ENCODE measurements at places on chromosomes 7 and 10.

- DNase-seq: no peak
Measured at GRCh38 chr7:5217851-5218331, 27.9 kb downstream of the WIPI2 start.

- no peak for DNase-seq
Measured at GRCh38 chr10:132971448-132972148, 29.2 kb upstream of the CFAP46 start.

- no peak for DNase-seq
Measured at GRCh38 chr7:148481971-148482626, 108.5 kb upstream of the C7orf33 start.

- DNase-seq: peak; percentile 89
Measured at GRCh38 chr7:27196287-27196767, 3.6 kb downstream of the HOXA13 start.

Data from SK-MEL-5 (cell line).